ENCODE measurements at places on chromosomes 4 and X.
A peak's percentile ranks its signal among the peaks of the same experiment; 100 is the strongest.

GRCh38 chrX:106680716-106681115 lies 45.8 kb upstream of the RNF128 start:
- no peak for DNase-seq

DNA sequence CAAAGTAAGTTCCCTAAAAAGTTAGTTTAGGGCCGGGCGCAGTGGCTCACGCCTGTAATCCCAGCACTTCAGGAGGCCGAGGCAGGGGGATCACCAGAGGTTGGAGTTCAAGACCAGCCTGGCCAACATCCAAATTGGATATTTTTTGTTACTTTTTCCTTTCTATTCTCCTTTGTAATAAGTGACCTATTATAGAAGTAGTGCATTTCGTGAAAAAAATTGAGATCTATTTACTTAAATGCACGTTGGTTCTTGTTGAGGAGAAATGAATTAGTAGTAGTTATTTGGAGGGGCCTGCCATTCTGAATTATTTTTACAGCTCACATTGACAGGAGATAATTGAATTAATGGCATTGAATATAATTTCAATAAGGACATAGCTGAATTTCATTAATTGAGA lies 22.3 kb upstream of the NDUFC1 start:
- DNase-seq: no peak

DNA sequence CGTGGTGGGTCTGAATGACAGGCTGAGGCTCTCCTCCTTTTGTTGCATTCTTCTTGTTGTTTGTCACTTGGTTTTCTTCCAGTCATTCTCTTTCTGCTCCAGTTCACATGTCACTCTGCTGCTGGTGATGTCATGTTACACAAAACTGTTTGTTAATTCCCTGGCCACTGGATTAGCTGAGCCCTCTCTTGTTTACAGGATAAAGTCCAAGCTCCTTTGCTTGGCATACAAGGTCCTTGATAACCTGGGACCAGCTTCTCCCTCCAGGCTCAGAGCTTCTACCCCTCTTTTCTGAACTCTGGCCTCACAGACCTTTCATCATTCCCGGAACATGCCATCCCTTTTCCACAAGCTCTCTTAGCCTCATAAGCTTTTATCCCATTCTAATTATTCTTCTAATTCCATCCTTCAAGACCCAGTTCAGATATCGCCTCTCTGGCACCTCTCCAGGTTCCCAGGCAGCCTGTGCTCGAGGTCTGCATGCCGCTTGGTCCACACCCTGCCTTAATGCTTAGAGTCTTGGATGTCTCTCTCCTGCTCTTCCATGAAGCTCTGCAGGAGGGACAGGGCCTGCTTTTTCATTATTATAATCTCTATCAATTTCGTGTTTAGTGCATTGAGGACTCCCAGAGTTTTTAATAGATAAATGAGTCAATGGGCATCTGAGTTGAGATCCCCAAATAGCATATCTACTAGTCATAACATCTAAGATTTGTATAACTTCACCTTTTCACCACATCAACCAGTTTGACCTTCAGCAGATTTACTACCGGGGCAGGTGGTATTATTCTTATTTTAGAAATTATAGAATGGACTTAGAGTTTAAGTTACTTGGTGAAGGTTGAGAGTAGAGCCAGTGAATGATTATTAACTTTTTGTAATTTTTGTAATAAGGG lies 98.7 kb downstream of the TMEM131L start:
- DNase-seq: no peak

GRCh38 chr4:699816-700580 lies 5.6 kb upstream of the PCGF3 start:
- DNase-seq: no peak

GRCh38 chr4:1249731-1250526 lies 999 bp upstream of the CTBP1 start:
- DNase-seq: peak; percentile 53

GRCh38 chr4:112093636-112094202 lies 51.5 kb upstream of the FAM241A start:
- no peak for DNase-seq

DNA sequence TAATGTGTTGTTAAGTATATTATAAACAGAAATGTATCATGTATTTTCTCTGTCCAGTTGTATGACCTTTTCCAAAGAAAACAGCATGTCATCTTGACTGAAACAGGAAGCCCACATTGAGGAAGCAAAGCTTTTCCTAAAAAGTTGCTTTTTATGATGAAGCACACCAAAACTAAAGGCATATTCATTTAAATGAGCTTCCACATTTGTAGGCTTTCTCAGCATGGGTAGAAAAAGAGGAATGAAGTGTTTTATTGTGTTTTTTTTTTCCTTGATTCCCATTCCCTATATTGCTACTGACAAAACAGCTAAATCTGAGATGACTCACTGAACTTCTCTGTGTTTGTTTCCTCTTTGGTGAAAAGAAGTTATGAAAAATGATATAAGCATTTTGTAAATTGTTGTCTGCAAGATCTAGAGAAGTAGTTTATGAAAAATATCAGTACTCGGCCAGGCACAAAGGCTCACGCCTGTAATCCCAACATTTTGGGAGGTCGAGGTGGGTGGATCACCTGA lies 32.5 kb upstream of the FRAS1 start:
- DNase-seq: no peak

GRCh38 chr4:68904786-68905185 lies 46.8 kb downstream of the UGT2A3 start:
- DNase-seq: no peak

- no peak for DNase-seq
These were observed 38.6 kb downstream of the NELFA start for GRCh38 chr4:1969928-1970723.

GRCh38 chr4:111696505-111696904 lies 448.7 kb upstream of the FAM241A start:
- DNase-seq: no peak

- DNase-seq: no peak
These were observed 42.4 kb downstream of the MOSPD2 start for GRCh38 chrX:14915596-14915995.

DNA sequence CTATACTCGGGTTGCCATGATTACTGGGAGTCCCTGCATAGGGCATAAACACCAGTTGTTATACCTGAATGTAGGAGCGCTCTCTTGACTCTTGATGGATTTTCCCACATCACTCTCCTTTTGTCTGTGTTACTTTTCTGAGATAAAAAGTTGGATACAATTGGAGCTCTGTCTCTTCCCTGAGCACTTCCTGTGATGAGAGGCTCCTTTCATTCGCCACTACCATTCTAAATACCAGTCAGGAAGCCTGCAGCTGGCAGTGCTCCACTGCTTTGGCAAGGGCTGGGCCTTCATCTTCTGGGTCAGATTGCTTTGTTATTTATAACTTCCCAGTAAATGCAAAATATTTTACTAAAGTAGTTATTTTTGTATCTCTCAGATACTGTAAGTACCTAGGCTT lies 13.9 kb downstream of the TCEANC start:
- no peak for DNase-seq

- DNase-seq: no peak
These were observed 88.1 kb upstream of the MBNL3 start for GRCh38 chrX:132576939-132577338.

- no peak for DNase-seq
These were observed 28.3 kb upstream of the AP1S2 start for GRCh38 chrX:15882704-15883539.

DNA sequence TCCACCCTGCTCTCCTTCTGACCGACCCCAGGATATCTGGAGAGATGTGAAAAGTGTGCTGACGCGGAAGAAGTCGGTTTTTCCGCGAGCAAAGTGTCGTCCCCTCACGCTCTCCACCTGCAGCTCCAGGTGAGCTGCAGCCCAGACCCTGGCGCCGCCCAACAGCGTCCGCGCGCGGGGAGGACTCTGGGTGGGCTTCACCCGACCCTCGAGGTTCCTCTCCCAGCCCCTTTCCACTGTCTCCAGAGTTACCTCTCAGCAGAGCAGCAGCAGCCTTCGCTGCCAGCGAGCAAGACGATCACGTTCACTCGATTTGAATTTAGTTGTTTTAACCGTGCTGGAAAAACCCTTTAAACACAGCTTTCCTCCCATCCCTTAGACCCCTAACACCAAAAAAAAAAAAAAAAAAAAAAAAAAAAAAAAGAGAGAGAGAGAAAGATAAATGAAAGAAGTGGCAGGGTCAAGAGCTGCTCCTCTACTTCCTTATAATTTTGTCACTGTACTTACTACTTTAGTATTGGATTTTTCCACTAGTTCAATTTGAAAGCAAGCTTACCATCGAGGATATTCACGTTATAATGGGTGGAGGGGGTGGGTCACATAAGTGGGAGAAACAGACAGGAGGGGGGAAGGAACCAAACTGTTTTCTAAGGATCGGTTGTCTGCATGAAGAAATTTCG lies 758 bp upstream of the NR3C2 start:
- DNase-seq: no peak

DNA sequence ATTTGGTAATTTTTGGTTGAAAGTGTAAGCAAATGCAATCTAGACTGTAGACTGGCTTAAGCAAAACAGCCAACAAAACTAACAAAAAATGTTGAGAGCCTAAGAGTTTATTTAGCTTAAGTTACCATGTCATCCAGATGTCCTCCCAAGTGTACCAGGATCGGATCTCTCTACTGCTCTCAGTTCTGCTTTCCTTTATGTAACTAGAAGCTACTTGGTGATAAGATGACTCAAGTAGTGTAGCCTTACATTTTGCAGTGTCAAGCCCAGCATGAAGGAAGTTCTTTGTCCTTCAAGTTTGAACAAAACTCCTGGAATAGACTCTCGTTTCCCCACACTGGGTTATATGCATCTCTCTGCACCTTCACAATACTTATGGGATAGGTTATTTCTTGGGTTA lies 1500.0 kb downstream of the STIM2 start:
- DNase-seq: no peak

GRCh38 chrX:35340465-35340864 lies 397.9 kb downstream of the FAM47B start:
- DNase-seq: no peak

GRCh38 chr4:180811556-180811955 lies 1431.6 kb upstream of the TENM3 start:
- DNase-seq: no peak

DNA sequence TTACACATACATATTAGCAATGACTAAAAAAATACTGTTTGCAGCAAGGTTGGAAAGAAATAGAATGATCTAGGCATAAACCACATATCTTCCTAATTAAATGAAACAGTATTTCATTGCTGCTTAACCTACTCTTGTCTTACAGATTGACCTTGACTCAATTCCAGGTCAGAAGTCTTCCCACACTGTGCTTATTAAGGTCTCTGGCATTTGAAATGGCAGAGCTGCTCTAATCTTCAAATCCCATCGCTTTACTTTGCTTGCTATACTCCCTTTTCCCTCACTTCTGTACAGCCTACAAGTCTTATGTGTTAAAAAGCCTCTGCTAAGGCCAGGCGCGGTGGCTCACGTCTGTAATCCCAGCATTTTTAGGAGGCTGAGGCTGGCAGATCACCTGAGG lies 424.5 kb downstream of the RPA4 start:
- no peak for DNase-seq

- no peak for DNase-seq
These were observed 23.3 kb downstream of the CAMK2D start for GRCh38 chr4:113738251-113738650.

DNA sequence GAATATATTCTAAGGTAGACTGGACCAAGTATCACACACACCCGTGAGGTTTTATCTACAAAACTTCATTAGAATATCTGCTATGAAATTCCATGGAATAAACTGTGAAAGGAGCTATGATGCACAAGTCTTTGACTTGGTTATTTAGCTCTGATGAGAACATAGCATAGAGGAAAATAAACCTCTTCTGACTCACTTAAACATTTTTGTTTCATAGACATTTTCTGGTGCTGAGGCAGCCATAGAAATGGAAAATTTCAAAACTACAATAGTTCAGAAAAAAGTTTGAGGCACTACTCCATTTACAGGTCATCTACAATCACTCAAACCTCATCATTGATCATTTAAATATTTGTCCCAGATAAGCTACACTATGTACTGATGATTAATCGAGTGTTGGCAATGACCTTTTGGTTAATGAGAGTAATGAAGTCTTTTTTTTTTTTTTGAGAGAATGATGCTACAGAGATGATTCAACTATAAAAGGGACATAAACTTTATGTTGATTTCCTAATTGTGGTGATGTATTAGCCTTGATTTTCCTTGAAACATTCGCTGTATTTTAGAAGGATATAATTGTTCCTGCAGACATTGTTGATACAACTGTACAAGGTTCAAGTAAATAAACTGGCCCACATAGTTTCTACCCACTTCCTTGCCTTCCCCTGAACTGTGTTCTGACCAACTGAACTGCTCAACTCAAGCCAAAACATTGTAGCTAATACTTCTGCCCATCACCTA lies 77.5 kb downstream of the AREG start:
- DNase-seq: no peak

- DNase-seq: no peak
These were observed 44.0 kb upstream of the CT47C1 start for GRCh38 chrX:119028733-119029330.

DNA sequence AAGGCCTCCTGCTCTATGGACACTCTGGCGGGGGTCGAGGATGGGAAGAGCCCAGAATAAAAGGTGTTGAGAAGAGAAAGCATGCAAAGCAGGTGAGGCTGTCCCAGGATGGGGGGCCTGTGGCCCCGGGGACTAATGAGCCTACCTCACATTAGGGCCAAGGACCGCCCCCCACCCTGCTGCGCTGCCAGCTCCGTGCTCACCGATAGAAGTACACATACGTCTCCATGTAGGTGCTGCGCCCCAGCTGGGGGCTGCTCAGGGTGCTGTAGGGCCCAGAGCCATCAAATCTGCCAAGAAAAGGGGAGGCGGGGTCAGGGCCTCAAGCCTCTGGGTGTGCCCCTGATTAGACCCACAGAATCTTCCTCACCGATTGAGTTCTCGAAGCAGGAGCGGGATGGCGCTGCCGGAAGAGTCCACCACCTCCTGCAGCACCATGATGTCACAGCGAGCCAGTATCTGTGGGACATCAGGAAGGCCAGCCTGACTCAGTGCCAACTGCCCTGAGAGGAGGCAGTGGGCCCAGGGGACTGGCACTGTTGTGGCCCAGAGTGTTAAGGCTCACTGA lies 4.3 kb downstream of the DNASE1L1 start:
- DNase-seq: no peak

- peak; percentile 3 for DNase-seq
These were observed at the start of gene DKK2 for GRCh38 chr4:107035819-107036583. Gene DKK2, minus strand, starts transcription at chr4:107036313. Its CDS starts 722 bp downstream, at chr4:107035591.

GRCh38 chrX:138128027-138128671 lies 562.2 kb downstream of the ZIC3 start:
- no peak for DNase-seq

GRCh38 chrX:134706138-134706537 lies 47.9 kb upstream of the PLAC1 start:
- DNase-seq: no peak

GRCh38 chr4:17558941-17559708 lies 17.9 kb upstream of the LAP3 start:
- no peak for DNase-seq

- DNase-seq: no peak
These were observed 75.7 kb downstream of the SH2D1A start for GRCh38 chrX:124421898-124422655.

Measured in activated naive CD4-positive, alpha-beta T cell treated with anti-CD3 and anti-CD28 coated beads, Interleukin-2, amount 50 U/mL, for 72 hours (primary cell).